ENCODE measurements at places on chromosomes 2 and 18.

DNA sequence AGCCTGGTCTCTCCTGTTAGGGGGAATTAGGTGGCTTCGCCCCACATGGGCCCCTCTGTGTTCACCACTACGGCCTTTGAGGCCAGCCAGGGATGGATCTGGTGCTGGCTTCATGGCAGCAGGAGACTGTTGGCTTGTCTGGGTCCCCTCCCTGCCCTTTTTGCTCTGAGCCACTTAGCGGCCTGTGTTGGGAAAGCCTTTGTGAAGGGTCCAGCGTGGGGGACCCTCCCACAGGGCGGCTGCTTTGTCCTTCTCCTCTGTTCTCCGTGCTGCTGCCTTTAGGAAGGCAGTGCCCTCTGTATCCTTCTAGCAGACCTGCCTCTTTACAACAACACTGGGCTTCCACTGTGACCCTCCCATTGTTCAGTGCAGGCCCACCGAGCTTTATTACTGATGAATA lies 118.4 kb downstream of the TSN start:
- no peak for DNase-seq

DNA sequence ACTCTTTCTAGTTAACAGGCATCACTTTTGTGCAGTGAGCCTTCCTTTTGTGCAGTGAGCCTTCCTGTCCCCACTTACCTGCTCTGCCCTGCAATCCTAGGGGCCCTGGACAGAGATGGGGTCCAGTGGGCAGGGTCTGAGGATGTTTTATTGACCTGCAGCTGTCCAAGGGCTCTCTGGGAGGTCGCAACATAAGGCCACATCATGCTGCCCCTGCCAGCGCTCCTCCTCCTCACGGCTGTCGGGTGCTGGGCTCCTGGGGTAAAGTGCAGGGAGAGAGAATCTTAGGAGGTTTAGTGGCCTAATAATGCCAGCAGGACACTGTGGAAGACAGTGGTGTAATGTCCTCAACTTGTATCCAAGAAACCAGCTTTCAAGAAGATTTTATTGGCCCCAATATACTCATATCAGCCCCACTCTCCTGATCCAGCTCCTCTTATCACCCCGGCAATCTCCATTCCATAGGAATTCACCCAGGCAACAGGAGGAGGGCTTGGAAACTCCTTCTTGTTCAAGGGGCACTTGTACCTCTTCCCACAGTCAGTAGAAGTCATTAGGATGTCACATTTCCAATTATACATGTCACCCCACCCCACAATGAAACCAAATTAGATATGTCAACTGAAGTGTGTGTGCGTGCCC lies 41.9 kb upstream of the ASB18 start:
- DNase-seq = no peak

GRCh38 chr18:54529444-54529843 lies 61.6 kb upstream of the DYNAP start:
- DNase-seq = no peak

DNA sequence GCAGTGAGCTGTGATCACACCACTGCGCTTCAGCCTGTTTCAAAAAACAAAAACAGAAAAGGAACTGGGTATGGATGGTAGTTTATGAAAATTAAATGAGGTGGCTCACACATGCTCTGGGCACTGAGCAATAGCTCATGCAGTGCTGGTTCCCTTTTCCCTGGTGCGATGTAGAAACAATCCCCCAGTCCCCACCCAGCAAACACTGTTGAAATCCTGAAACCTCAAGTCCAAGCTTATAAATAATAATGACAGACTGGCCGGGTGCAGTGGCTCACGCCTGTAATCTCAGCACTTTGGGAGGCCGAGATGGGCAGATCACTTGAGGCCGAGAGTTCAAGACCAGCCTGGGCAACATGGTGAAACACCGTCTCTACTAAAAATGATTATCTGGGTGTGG lies 55.4 kb upstream of the SMAD2 start:
- no peak for DNase-seq

- DNase-seq = no peak
These were observed 68.7 kb upstream of the CABLES1 start for GRCh38 chr18:23066504-23067039.

DNA sequence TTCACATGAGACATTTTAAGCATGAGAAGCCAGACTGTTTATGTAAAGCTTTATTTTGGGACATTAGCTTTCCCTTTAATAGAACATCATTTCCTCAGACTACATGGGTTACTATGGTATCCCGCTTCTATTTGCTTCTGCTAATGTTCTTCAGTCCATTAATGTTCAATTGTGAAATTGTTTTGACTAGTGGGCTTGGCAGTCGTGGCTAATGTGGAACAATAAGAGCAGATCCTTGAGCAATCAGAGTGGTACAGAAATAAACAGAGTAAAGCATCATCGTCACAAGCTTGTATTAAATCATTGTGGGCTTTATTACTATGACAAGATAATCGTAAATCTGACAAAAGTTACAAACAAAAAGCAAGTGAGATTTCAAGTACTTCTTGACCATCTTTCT lies 60.2 kb downstream of the PDE1A start:
- DNase-seq = peak; percentile 18

DNA sequence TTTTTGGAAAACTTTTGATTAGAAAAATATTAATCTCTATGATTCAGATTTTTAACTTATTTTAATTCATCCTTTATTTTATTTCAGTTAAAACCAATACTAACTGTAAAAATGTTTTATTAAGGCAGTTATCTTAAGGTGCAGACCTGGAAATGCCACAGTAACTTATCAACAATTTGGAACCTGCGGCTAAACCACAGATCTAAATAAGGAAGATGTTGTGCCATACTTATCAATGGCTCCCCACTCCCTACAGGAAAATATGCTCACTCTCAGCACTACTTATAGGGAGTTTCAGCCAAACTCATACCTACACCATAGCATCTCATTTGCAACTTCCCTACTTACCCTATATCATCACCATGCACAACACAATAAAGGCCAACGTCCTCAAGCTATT lies 226.9 kb upstream of the KYNU start:
- no peak for DNase-seq

- peak; percentile 9 for DNase-seq
These were observed 50.1 kb downstream of the UBR3 start for GRCh38 chr2:169877398-169877797.

- DNase-seq = no peak
These were observed 18.3 kb downstream of the POU3F3 start for GRCh38 chr2:104871972-104872865.

DNA sequence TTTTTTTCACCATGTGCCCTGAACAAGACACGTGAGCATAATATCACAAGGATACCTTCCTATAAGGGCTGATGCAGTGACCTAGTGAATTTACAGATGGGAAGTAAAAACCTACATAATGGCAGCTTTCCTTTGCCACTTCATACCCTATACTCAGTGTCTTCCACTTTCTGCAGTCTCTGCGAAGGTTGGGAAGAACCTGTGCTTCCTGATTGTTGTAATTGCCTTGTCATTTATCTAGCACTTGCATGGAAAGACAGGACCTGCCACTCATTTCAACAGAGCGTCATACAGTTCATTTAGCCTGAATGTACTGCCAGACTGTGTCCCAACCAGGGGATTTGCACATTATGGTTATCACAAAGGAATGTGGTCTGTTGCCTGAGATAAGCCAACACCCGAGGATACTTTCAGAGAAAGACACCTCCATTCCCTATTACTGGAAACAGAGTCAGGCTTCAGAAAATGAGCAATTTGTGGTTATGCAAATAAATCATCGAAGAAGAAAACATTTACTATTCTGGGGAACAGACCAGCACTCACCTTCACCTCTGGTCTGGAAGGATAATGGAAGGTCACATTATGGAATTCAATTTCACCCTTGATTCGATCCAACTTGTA lies 55.0 kb downstream of the ABCB11 start:
- no peak for DNase-seq

DNA sequence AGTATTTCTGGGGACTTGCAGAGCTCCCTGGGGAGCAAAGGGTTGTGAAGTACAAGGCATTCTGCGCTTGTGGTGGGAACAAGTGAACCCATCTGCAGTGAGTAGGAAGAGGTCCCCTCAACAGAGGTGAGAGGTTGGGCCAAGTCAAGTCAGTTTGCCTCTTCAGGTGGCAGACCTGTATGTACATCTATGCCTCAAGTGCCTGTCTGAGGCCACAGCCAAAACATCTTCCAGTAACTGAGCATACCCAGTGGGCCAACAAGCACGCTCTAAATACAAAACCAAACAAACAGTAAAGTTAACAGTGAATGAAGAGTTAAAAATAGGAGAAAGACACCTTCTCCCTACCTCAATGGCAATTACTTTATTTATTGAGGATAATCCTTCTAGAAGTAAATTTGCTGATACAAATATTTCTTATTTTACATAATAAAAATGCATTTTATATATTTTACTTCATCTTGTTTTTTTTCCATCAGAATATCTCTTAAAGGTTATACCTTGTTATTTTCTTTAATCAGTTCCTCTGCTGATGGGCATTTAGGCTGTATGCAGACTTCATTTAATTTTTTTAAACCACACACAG lies 2.5 kb downstream of the GYPC start:
- no peak for DNase-seq

DNA sequence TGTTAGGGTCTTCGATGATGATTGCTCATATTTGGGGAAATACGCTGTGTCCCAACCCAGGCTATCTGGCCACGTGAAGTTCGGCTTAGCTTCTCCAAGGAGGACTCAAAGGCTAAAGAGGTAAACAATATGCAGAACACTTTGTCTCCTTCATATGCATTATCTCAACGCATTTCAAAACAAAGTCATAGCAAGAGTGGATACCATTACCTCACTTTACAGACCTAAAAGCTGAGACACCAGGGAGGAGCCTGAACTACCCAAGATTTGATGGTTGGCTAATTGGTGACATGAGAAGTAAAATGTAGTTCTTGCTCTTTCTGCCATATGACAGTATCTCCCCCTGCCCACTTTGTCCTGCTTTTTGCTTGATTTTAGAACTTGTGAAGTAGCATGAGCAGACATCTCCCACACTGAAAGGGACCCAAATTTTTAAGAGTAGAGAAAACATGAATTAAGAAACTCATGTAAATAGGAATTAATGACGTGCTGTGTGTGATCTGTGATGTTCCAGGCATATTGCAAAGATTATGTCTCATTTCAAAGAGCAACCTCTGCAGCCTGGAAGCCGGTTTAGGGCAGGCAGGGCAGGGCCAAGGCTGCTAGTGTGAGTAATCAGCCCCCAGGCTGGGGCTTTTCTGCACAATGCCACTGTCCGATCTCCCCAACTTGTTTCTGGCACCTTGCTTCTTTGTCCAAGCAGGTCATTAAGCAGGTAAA lies 144.5 kb downstream of the BCL11A start:
- DNase-seq = no peak

DNA sequence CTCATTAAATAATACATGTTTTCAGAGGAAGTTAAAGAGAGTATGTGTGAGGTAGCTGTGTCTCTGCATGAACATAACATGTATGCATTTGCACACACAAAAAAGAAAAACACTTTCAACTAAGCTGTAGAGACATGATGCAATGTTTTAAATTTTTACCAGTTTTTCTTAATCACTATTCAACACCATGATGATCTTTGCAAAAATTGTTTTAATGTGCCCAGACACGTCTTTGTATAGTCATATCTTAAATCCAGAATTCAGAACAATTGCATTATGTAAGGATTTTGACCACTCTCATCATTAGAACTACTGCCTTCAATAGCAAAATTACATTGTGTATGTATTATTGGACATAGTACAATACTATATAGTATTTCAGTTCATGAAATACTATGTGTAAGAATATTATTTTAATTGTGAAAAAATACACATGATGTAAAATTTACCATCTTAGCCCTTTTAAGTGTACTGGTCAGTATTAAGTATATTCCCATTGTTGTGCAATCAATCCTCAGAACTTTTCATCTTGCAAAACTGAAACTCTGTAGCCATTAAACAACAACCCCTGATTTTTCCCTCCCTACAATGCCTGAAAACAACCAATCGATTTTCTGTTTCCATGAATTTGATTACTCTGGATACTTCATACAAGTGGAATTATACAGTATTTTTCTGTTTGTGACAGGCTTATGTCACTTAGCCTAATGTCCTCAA lies 104.5 kb upstream of the ACVR2A start:
- no peak for DNase-seq

- DNase-seq = peak; percentile 49
These were observed 146.8 kb downstream of the TGIF1 start for GRCh38 chr18:3596637-3597384.

DNA sequence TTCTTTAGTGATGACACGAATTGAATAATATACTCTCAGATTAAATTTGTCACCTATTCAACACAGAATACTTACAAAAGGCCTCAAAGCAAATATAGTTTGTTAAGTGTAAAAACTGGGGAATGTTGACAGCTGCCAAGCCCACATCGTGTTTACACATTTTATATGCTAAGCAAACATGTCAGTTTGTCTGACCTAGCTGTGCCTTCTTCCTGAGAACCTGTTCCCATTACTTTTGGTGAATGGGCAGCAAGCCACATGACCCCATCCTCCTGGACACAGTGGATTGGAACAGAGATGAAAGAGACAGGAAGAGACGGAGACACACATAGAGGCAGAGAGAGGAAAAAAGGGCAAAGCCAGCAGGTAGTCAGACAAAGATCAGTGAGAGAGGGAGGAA lies 22.9 kb upstream of the CUL3 start:
- no peak for DNase-seq

DNA sequence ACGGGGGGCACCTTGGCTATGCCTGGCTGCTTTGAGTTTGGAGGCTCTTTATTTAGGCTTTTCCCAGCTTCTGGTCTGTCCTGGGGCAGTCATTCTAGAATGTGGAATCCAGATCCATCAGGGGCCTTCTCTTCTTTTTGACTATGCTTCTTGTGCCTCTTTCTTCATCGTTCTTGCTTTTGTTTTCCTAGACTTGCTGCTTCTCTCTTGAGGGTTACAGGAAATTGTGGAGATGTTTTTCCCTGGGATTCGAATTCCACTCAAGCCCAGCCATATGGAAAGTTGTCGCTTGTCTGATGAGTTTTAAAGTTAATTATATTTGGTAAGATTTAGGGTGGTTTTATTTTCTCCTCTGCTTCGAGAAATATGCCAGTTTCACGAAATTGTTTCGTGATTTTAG lies 2.4 kb downstream of the GLI2 start:
- peak; percentile 54 for DNase-seq

DNA sequence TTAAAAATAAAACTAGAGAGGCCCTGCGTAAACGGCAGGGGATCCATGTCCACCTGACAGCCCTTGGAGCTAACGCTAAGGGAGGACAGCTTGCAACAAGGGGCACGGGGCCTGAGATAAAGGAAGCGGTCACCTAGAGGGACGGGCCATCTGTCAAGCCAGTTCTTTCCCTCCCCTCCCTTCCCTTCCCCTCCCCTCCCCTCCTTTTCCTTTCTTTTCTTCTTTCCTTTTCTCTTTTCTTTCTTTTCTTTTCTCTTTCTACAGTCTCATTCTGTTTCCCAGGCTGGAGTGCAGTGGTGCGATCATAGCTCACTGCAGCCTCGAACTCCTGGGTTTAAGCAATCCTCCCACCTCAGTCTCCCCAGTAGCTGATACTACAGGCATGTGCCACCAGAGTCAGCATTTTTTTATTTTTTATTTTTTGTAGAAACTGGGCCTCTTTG lies 34.5 kb upstream of the CTAGE1 start:
- no peak for DNase-seq

All from fibroblast of skin of right biceps (primary cell).